CD4-positive, alpha-beta T cell treated with Interleukin-6 for 4 hours (primary cell): ENCODE measurements at places on chromosomes 2 and 18.

DNA sequence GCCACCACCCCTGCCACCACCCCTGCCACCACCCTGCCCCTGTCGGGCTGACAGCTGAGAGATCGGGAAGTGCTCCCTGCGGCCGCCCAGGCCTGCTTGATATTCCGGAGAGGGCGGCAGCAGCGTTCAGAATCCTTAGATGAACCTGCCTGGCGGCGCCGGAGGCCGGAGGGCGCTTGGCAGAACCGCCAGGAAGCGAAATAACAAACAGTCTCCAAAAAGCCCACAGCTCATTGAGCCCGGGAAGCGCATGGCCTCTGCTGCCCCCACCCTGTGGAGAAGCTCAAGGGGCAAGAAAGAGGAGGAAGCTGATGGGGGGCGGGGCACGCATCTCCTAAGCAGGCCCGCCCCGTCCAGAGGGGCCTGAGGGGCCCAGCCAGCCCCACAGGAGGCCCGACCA lies 92.2 kb upstream of the MBOAT2 start:
- no peak for DNase-seq

- no peak for DNase-seq
These were observed 9.9 kb downstream of the NFE2L2 start for GRCh38 chr2:177254433-177255226.

DNA sequence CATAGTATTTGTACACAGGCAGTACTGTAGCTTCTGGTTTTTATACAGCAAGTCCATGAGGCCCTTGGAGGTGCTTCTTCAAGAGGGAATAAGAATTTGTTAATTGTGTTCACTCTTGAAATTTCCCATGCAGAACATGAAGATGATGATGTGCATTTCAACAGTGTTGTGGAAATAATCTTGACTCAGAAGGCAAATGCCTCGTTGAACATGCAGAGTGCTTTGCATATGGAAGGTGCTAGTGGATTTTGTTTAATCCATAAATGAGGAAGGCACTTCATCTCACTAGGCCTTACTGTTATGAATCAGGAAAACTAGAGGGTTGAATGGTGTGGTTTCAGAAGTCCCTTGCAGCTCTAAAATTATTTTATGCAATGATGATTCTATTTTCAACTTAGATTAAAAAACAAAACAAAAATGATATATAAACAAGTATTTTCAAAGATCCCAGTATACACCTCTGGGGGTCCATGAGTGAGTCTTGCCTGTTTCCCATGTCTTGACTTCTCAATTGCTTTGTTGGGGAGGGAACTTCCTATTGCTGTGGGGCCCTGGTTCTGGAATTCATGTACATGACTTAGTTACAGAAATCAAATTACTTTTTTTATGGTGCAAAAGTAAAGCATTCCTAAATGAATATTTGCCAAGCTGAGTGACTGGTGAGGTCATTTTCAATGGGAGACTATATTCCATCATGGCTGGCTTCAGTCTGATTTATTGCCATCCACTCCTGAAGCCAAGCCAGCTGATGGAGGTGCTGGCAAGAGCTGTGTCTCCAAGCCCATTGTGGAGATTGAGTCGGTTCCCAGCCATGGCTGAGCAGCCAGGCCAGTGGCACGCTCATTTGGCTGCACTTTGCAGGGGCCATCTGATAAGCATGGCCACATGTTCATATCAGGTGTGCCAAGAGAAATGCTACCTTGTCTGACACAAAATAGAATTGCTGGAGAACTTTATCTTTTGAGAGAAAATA lies 56.5 kb downstream of the MGAT5 start:
- DNase-seq, result no peak

DNA sequence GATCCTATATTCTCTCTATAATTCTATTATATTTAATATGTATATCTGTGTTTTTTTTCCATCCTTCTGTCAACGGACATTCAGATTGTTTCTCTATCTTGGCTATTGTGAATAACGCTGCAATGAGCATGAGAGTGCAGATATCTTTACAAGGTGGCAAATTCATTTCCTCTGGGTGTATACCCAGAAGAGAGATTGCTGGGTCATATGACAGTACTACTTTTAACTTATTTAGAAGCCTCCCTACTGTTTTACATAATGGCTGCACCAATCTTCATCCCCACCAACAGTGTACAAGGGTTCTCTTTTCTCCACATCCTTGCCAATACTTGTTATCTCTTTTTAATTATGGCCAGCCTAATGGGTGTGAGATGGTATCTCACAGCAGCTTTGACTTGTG lies 66.5 kb downstream of the TSPYL6 start:
- no peak for DNase-seq

DNA sequence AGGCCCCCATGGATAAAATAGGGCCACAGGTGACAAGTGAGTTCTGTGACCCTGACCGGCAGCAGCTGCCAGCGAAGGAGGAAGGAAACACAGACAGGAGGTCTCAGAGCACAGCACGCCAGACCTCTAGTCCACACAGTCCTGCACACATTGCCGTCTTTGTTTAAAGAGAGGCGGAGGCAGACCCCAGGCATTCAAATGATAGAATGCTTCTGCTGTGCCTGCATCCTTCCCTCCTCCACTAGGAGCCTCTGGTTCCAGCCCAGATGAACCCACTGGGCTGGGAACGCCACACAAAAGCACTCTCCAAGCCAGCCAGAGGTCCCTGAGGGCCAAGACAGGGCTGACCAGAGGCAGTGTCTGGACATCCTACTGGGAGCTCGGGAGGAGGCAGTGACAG lies 118.7 kb downstream of the KLHL29 start:
- no peak for DNase-seq

GRCh38 chr2:58870704-58871103 lies 629.6 kb upstream of the FANCL start:
- no peak for DNase-seq

- DNase-seq, result no peak
These were observed 10.1 kb upstream of the STK17B start for GRCh38 chr2:196181484-196181883.

GRCh38 chr18:4358618-4359017 lies 96.5 kb downstream of the DLGAP1 start:
- DNase-seq, result no peak

GRCh38 chr2:8479298-8479697 lies 202.6 kb upstream of the ID2 start:
- no peak for DNase-seq

DNA sequence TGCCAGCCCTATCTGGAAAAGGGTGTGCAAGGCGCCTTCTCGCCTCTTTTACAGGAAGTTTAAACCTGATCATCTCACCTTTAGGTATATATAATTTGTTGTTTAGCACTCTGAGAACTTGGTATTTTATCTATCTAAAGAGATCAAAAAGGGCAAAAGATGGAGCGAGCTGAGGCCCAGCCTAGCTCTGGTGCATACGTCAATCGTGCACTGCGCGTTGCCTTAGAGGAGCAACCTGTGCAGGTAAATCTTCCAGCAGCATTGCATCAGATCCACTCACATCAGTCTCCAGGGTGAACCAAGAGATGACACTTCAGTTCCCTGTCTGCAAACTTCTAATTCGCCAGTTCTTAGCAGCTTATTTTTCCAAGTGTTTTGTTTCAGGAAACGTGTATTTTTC lies 15.4 kb downstream of the BCL11A start:
- no peak for DNase-seq

DNA sequence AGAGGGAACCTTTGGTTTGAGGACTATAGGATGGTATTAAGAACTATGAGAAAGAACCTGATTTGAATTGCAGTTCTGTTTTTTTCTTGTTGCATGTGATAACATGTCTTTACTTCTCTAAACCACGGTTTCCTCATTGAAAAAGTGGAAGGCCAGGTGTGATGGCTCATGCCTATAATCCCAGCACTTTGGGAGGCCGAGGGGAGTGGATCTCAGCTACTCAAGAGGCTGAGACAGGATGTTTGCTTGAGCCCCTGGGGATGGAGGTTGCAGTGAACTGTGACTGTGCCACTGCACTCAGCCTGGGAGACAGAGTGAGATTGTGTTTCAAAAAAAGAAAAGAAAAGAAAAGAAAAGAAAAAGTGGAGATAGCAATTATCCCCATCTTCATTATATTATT lies 32.3 kb downstream of the SCN9A start:
- no peak for DNase-seq

DNA sequence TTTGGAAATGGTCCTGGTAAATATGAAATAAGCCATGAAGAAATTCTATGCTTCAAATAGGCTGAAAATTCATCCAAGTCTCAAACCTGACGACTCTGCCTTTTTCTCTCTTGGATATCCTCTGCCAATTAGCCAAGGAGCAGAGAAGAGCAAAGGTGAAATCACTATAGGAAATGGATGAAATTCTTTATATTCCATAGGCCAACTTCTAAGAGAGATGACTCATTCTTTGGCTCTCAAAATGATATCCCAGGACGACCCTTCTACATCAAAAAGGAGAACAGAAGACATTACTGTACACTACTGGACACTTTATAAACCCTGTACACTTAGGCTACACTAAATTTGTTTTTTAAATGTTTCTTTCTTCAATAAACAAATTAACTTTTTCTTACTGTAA lies 22.7 kb downstream of the PDE1A start:
- no peak for DNase-seq

DNA sequence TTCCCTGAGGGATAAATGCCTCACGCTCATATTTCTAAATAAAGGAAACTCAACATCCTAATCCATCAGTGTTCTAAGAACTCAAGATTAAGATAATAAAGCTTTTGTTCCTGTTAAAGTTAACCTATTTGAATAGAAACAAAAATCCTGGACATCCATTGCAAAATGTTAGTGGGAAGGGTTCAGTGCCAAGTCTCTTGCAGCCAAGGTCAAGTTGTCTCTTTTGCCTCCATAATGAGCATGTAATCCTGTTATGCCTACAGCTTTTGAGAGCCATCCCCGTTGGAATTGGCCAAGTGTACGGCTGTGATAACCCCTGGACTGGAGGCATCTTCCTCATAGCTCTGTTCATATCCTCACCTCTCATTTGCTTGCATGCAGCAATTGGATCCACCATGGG lies 51.3 kb upstream of the SLC14A1 start:
- no peak for DNase-seq

- no peak for DNase-seq
These were observed 357.8 kb downstream of the ZNF516 start for GRCh38 chr18:76137216-76137615.

GRCh38 chr2:3198119-3198518 lies 179.5 kb downstream of the EIPR1 start:
- peak; percentile 40 for DNase-seq

GRCh38 chr2:141554810-141555209 lies 576.0 kb downstream of the LRP1B start:
- no peak for DNase-seq

GRCh38 chr18:37175727-37176620 lies 347.0 kb downstream of the KIAA1328 start:
- DNase-seq, result no peak

DNA sequence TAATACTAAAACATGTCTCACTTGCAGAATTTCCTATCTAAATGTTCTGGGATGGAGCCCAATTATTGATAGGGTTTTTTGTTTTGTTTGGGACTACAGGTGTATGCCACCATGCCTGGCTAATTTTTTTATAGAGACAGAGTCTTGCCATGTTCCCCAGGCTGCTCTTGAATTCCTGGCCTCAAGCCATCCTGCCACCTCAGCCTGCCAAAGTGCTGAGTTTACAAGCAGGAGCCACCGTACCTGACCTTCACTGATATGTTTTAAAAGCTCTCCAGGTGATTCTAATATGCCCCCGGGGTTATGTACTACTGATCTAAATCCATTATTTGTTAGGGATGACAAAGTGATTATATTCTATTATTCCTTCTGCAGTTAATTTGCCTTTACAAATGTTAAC lies 2.2 kb downstream of the ELAC1 start:
- no peak for DNase-seq

GRCh38 chr2:226671141-226671676 lies 128.4 kb downstream of the IRS1 start:
- no peak for DNase-seq
